ENCODE measurements at places on chromosomes 3 and 15.

DNA sequence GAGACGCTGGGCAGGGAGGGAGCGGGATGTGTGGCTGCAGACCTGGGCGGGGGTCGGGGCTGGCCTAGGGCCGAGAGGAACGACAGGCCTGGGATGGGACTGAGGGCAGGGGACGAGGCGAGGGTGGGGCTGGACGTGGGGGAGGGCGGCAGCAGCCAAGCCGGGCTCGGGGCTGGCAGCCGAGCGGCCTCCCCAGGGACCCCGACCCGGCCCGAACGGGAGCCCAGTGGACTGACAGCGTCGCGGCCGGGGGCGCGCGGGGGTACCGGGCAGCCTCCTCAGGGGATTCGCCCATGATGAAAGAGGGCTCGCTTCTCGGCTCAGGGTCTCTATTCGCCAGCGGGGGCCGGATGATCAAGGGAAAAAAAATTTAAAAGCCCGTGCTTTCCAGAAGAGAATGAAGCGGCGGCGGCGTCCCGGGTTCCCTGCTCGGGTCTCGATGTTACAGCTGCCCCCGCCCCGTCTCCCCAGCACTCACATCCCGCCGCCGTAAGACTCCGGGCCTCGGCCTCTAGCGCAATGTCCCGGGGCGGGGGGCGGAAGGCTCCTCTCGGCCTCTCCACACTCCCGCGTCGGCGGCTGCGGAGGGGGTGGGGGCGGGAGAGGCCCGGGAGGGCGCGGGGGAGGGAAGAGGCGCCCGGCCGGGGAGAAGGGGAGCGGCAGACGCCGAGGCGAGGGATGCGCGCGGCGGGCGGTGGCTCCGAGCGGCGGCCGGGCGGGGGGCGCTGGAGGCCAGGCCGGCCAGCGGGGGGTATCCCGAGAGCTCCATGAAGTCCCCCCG lies 4.3 kb downstream of the PTH1R start:
- DNase-seq = no peak

GRCh38 chr3:53547327-53547726 lies 52.9 kb downstream of the CACNA1D start:
- DNase-seq = no peak

DNA sequence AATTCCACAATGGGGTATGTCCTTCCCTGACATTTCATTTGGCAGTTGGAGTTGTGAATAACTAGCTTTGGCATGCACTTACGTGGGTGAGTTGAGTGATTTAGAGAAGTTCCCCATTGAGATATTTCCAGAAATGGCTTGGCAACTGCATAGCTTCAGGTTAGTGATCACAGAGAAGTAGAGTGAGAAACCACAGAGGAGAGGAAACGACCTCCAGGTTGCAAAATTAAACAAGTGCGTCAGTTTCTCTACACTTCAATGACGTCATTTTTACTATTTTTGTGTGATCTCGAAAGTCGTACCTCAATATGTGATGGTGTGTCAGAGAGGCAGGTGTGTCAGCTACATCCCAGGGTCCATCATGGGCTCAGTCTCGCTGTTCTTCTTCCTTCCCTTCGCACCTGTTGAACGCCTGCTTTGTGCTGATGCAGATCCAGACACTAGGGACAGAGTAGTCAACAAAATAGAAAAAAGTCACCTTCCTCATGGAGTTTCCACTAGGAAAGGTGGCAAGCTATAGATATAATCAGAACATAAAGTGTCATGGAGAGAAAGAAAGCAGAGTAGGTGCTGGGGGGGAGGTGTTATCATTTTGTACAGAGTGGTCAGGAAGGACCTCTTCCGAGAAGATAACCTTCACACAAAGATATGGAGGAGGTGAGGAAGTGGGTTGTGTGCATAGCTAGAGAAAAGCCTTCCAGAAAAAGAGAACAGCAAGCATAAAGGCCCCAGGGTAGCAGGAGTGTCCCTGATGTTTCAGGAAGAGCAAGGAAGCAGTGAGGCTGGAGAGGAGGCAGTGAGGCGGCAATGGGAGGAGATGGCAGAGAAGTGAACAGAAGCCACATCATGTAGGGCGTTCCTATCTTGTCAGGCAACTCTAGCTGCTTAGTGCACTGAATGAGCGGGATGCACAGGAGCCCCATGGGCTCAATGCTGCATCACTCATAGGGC lies 75.6 kb downstream of the MCTP2 start:
- peak; percentile 24 for DNase-seq

GRCh38 chr3:184183679-184184078 lies 2.3 kb upstream of the ABCF3 start:
- DNase-seq = no peak

- DNase-seq = no peak
These were observed 354.5 kb upstream of the THBS1 start for GRCh38 chr15:39226169-39226937.

DNA sequence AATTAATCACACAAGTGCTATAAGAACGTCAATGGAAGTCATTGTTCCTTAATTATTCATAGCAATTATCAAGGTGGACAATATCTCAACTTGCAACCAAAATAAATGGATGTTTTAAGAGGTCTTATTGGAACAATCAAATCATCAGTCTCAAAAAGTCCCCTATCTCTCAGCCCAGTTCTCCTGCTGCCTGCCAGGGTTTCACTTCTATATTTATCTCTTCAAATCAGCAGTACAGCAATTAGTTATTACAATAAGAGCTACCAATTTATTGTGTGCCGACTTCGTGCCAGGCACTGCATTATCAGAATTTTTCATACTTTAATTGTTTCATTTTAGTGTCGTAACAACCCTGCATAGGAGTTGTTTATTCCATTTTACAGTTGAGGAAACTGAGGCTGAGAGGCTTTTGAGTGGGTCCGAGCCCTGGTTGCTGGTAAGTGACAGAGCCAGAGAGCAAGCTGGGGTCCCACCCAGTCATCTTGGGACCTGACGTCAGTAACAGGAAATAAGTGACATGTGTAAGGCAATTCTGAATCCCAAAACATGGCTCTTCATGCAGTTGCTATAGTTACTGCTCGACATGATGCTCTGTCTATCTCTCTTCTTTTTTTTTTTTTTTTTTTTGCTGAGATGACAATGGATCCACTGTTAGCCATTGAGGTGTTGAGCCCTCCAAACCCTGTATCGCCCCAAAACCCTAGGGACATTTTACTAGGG lies 8.8 kb upstream of the KCTD6 start:
- no peak for DNase-seq

DNA sequence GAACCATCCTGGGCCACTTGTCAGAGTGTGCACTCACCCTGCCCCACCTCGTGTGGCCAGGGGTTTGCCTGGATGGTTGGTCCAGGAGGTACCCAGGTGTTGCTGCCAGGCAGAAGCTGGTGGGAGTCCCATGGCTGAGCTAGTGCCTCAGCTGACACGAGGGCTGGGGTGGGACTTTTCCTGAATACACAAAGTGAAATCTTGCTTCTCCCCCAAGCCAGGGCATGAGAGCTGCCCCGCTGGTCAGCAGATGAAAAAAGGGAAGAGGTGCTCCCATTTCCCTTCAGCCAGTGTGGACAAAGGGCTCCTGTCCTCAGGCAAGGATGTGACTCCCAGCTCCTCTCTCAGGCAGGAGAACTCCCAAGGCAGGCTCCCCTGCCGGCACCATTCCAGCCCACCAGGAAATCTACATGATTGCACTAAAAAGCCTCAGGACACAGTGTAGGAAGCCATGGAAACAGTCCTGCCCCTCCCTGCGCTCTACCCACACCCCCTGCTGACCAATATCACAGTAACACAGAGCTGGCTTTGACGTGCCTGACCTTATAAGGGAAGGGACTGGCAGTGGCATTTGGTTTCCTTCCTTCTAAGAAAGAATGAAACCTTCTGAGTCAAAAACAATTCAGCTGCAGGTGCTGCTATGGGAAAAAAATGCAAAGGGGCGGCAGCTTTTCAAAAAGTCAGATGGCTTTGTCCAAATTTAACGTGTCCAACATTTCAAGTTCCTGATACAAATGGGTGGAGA lies 33.9 kb downstream of the MYO5C start:
- DNase-seq = peak; percentile 52

GRCh38 chr3:149487598-149488197 lies 13.2 kb downstream of the TM4SF4 start:
- DNase-seq = no peak

DNA sequence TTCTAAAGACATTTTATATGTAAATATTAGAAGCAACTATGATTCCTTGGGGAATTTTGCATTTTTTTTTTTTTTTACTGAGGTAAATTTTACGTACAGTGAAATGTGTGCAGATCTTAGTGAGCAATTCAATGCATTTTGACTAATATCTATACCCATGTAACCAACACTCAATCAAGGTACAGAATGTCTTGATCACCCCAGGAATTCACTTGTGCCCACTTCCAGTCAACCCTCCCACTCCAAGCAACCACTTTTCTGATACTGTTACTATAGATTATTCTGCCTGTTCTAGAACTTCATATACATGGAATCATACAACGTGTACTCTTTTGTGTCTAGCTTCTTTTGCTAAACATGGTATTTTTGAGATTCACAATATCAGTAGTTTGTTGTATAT lies 45.1 kb upstream of the MGLL start:
- no peak for DNase-seq

- no peak for DNase-seq
These were observed 116.1 kb upstream of the DNAJC19 start for GRCh38 chr3:181105646-181106045.

- no peak for DNase-seq
These were observed 18.5 kb upstream of the SENP5 start for GRCh38 chr3:196849180-196849741.

- no peak for DNase-seq
These were observed 16.4 kb upstream of the ST8SIA2 start for GRCh38 chr15:92377083-92377789.

Data from GDM1 (cell line).